ENCODE measurements at places on chromosomes 4 and X.

DNA sequence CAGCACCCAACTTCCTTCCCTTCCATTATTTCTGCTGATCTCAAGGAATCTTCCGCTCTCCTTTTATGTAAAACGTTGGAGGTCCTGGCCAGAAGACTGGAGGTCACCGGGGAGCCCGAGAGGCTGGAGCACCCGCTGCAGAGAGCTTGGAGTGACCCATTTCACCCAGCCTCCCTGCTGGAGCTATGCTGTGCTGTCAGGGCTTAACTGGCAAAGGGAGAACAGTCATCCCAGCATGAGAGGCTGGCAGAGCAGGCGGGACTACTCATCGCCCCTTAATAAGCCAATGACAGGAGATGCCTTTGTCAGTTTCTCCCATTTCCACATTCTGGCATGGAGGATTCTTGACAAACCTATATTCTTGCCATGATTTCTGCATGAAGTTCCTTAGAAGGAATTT is 98.9 kb downstream of the GATB start:
- no peak for DNase-seq

- no peak for DNase-seq
Observed at GRCh38 chrX:97806238-97806637, 922.5 kb downstream of the RPA4 start.

DNA sequence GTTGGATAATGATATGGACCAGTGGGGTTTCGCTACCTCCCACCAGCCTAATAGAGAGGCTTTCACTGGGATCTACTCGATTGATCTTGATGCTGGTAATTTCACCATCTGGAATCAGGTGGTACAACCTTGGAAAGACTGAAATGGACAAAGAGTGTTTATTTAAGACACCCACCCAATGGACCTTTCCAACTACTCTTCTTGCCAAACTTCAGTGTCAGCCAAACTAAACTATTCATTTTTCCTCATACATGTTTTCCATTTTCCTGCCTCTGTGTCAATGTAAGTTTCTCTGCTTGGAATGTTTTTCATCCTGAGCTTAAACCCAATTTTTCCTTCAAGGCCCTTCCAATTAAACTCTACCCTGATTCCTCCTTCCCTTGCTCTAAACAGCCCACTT is 92.6 kb downstream of the LNX1 start:
- DNase-seq = no peak

- DNase-seq = peak; percentile 27
Observed at GRCh38 chr4:25223802-25224375, 9.9 kb upstream of the PI4K2B start.

- DNase-seq = no peak
Observed at GRCh38 chr4:108762559-108763225, at the start of gene ETNPPL. Gene ETNPPL, minus strand, starts transcription at chr4:108763053. Its CDS starts 155 bp downstream, at chr4:108762898.

All from fibroblast of gingiva (primary cell).